Endothelial cell of umbilical vein (primary cell): ENCODE measurements at places on chromosomes 4 and X.

GRCh38 chr4:104591510-104591911 is 96.8 kb upstream of the CXXC4 start:
- DNase-seq = no peak

DNA sequence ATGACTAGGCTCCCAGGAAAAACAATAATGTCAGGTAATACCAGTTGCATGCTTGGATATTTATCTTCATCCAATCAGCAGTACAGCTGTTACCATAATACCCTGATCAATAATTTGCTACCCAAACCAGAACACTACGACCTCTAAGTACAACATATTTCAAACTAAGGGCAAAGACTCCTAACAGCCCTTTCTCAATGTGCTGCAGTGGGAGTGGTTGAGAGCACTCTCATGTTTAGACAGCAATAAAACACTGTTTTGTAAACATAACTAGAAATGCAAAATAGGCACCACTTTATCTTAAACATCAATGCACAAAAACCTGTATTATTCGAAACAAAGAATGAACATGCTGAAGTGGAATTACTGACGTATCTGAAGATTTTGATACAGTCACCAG is 28.9 kb downstream of the PPARGC1A start:
- no peak for DNase-seq

- DNase-seq = peak; percentile 79
These were observed 89.2 kb downstream of the TMEM144 start for GRCh38 chr4:158299459-158300007.

GRCh38 chr4:164056426-164057142 is 562.1 kb downstream of the TMA16 start:
- DNase-seq = no peak

- DNase-seq = no peak
These were observed 46.1 kb downstream of the KLF3 start for GRCh38 chr4:38710053-38710452.
